ENCODE measurements at places on chromosomes 1 and 21. TPM values are rescaled to one million over a fixed set of nuclear protein-coding genes. Genes with fewer than 3 reads are reported as not detected.
A peak's percentile ranks its signal among the peaks of the same experiment; 100 is the strongest.

The C8B gene
- not detected for total RNA-seq

DNA sequence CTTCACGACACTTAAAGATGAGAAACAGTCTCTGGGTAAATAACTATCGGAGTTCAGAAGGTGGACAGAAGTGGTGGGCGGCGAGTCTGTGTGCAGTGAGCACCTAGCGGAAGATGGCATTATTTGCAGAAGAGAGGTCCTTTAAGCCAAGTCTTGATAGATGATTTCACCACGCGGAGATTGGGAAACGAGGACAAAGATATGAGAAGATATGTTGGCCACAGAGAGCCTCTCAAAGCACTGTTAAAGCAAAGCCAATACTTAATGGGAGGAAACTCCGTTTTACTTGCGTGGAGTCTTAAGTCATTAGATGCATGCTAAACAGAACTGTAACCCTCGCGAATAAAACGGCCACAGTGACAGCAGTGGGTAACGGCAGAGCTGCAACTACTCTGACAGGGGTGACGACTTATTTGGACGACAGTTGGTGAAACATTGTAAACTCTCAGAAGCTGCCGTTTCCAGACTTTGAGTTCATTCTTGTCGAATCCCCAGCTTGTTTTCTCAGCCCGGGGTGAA, 577 bp upstream of the CEP350 start:
- no peak for DNase-seq

The MYBPH gene
- not detected for total RNA-seq

DNA sequence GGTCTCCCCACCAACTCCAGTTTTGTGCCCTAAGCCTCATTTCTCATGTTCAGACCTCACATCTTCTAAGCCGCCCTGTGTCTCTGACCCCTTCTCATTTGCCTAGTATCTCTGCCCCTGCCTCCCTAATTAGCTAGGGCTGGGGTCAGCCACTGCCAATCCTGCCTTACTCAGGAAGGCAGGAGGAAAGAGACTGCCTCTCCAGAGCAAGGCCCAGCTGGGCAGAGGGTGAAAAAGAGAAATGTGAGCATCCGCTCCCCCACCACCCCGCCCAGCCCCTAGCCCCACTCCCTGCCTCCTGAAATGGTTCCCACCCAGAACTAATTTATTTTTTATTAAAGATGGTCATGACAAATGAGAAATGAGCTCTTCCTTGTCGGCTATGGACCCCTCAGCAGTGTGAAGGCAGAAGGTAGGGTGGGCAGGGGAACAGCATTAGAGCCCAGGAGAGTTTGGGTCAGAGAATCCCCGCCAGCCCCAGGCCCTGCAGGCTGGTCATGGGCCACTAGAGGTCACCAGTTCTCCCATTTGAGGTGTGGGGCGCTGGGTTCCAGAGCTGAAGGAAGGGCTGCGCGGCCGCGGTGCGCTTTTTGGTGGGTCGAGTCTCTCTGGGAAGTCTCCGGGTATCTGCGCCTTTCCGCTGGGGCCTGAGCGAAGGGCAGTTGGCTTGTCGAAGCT, 11.5 kb downstream of the ADAMTSL4 start:
- peak; percentile 95 for DNase-seq

GRCh38 chr1:186983327-186983726, 154.6 kb downstream of the PLA2G4A start:
- DNase-seq: no peak

- DNase-seq: no peak
These were observed 18.6 kb upstream of the LRIF1 start for GRCh38 chr1:110982320-110982719.

Measured in kidney (tissue), 22 donors.